ENCODE measurements at places on chromosomes 2 and 18. TPM values are rescaled to one million over a fixed set of nuclear protein-coding genes. Genes with fewer than 3 reads are reported as not detected.

Gene FOXI3
- polyA plus RNA-seq, result not detected

- DNase-seq, result no peak
Observed at GRCh38 chr18:63604791-63605567, 17.8 kb downstream of the SERPINB13 start.

DNA sequence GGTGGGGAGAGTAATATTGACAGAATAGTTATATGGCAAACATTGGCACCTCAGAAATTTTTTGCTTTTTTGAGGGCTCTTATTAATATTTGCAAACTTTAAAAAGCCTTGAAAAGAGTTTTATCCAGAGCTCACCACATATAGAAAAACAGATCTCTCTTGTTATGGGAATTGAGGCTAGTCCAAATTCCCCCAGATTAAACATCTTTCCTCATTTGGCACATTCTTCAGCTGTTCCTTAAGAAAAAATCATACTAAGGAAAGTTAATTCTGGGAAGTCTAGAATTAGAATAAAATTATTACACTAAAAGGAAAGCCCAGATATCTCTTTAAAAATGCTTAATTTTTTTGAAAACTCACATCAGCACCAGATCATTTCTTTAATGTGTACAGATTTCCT lies 5.6 kb downstream of the TFPI start:
- DNase-seq, result no peak

DNA sequence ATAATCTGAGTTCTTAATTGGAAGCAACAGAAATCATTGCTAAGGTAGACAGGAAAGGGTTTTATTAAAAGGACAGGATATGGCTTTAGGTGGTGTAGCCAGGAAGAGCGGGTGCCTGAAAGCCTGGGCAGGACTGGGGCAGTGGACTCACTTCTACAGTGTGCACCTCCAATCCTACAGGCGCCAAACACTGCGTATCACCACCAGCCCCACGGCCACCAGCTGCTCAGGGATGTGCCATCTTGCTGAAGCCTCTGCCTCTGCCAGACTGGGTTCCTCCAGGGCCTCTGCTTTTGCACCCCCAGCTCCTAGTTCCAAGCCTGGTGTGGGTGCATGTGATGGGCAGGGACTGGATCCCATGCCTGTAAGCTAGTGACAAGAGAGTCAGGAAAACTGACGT lies 29.7 kb upstream of the DPYSL5 start:
- no peak for DNase-seq

GRCh38 chr2:74894272-74894981 lies 60.5 kb downstream of the HK2 start:
- no peak for DNase-seq

GRCh38 chr2:122156176-122156890 lies 400.9 kb downstream of the TSN start:
- no peak for DNase-seq

GRCh38 chr2:5788447-5788846 lies 96.3 kb downstream of the SOX11 start:
- no peak for DNase-seq

Gene TSPYL6
- polyA plus RNA-seq, result 0.03 TPM

GRCh38 chr2:42047488-42048298 lies at the start of gene PKDCC:
Gene PKDCC, plus strand, starts transcription at chr2:42048021. Its CDS starts 179 bp downstream, at chr2:42048200.
- DNase-seq, result peak; percentile 75

- DNase-seq, result no peak
Observed at GRCh38 chr2:197121255-197121654, 189.3 kb downstream of the ANKRD44 start.

Gene RNF125
- polyA plus RNA-seq, result 0.84 TPM

Gene IMPA2
- 37.8 TPM for polyA plus RNA-seq

DNA sequence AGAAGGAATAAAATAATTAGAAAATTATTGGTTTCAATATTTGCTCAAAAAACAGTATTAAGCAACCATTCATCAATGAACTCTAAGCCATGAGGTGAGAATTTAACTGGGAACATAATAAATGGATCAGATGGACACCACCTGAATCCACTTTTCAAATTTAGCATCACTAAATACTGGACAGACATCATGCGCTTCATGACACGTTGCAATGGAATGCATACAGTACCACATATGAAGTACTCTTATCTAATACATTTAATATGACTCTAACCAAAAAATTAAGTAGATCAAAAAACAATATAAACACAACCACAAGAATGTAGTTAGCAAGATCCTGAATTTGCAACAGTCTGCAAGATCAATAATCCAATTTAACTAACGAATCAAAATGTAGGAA lies 76.6 kb downstream of the COBLL1 start:
- DNase-seq, result no peak

GRCh38 chr2:21043744-21044532 lies at the start of gene APOB:
Gene APOB, minus strand, starts transcription at chr2:21044073. Its CDS starts 128 bp downstream, at chr2:21043945.
- DNase-seq, result peak; percentile 97

GRCh38 chr2:108145557-108146326 lies 94.0 kb upstream of the SULT1C3 start:
- DNase-seq, result no peak

Gene WNT10A
- not detected for polyA plus RNA-seq

DNA sequence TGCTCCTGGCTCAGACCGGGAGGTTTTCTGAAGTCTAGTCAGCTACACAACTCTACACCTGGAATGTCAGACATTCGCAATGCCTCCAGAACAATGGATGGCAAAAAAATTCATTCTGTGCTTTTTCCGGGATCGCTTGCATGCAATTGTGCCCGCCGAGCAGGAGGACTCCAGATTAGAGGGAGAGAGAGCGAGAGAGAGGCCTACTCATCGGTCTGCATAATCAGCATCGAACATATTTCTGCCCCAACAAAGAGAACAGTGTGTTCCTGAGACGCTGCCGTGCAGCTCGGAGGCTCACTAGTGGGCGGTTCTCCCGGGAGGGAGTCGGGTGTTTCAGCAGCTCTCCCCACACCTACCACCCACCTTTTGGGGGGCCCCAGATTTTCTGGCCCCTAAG lies 117.1 kb downstream of the KLHL29 start:
- DNase-seq, result no peak

GRCh38 chr18:56083523-56084287 lies 495.7 kb upstream of the TCF4 start:
- DNase-seq, result no peak

Gene DTNA
- polyA plus RNA-seq, result 32.7 TPM

DNA sequence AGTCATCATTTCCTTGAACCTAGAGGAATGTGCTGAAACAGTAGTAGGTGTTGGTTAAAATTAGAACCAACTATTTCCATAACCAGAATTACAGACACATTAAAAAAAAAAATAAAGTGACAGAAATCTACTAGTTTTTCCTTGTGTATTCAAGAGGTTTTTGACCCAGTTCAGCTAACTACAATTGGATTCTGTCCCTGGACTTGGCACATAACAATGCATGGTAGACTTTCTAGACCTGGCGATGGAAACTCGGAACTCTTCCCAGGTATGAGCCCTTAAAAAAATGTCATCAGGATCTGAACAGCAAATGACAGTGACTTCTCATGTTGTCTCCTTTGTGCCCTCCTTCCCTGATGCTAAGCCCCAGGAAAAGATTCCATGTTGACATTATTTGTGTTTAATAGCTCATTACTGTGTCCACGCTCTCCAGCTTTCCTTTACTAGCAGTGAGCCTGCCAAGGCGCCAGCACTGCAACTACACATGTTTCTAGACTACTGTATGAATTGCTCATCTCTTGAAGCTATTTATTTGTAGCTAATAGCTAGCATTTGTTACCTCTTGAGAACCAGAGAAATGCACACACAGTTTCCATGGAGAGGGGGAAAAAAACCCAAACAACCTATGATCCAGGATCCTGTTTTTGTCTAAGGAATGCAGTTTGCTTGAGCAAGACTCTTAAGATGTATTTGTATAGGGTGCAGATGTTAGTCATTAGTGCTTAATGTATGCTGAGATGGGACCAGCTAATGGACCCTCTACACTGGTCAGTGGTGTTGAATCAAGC lies 148.5 kb downstream of the FMNL2 start:
- DNase-seq, result no peak

GRCh38 chr2:152539424-152539823 lies 177.8 kb downstream of the PRPF40A start:
- no peak for DNase-seq

DNA sequence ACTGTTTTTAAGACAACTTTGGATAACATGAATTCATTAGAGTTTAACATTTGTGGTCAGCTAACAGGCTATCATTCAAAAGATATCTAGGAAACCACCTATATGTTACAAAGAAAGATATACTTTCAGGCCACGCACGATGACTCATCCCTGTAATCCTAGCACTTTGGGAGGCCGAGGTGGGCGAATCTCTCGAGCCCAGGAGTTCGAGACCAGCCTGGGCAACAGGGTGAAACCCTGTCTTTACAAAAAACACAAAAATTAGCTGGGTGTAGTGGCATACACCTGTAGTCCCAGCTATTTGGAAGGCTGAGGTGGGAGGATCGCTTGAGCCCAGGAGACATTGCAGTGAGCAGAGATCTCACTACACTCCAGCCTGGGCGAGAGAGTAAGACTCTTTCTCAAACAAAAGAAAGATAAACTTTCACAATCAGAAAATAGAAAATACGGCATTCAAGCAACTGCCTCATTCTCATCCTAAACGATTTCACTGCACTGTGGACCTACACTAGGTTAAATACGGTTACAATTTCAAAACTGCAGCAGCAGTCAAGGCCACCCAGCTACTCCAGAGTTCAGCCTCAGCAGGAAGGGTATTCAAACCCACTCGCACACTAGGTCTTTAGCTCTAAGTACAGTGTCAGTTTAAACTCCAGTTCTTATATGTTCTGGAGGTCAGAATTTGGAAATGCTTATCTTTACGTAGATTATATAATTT lies 250.0 kb upstream of the SLC39A10 start:
- DNase-seq, result peak; percentile 37

- DNase-seq, result no peak
Observed at GRCh38 chr2:151379169-151379568, 21.8 kb downstream of the TNFAIP6 start.

Gene OR6B3
- polyA plus RNA-seq, result not detected

Gene CCDC178
- not detected for polyA plus RNA-seq

- DNase-seq, result no peak
Observed at GRCh38 chr2:204914708-204915107, 369.4 kb downstream of the PARD3B start.

Gene ALKAL2
- 2.9 TPM for polyA plus RNA-seq

Gene MOCOS
- polyA plus RNA-seq, result 10.1 TPM

- no peak for DNase-seq
Observed at GRCh38 chr2:70549962-70550361, 3.7 kb downstream of the TGFA start.

Gene PSTPIP2
- 0.24 TPM for polyA plus RNA-seq

DNA sequence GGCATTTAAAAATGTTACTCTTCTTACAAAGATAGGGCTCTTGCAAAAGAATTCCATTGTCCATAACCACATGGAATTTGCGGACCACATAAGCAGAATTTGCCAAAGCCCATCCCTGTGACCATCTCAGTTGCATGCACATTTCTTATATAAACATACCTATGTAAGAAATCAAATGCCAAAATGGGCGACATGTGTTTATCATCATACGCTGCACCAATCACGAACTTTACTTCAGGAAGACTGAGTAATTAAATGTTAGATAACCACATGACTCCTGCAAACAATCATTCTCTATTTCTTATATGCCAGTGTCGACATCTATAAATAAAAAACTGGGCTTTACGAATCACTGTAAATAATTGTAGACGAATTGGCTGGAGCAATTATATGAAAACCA lies 186.1 kb upstream of the RBMS1 start:
- no peak for DNase-seq

Gene ASB18
- polyA plus RNA-seq, result not detected

DNA sequence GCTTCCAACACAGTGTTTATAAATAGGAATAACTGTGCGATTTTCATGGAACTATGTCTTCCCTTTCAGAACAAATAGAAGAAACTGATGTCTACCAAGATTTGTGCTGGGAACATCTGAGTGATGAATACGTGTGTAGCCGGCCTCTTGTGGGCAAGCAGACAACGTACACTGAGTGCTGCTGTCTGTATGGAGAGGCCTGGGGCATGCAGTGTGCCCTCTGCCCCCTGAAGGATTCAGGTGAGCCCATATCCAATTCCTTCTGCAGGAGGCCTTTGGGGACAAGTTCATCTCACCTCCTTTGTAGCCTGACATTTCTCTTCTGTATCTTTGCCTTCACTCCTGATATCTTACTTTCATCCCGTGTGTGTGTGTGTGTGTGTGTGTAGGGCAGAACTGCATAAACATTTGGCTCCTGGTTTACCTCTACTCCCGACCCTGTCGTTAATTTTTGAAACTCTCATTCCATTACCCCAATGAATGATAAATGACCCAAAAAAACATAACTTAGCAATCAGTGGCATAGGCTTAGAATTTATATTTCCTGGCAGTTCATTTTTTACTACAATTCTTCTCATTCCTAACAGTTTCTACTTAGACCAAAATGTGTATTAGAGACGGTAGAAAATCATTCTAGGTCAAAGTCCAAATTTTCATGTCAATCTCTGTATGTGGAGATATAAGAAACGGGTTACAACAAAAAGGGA lies 111.0 kb upstream of the RASGRP3 start:
- no peak for DNase-seq

- DNase-seq, result no peak
Observed at GRCh38 chr2:189222468-189223105, 43.0 kb upstream of the COL5A2 start.

Measured in HepG2 (cell line).